Anterior cingulate cortex (tissue), 58 donors: ENCODE measurements at places on chromosomes 4 and X.

DNA sequence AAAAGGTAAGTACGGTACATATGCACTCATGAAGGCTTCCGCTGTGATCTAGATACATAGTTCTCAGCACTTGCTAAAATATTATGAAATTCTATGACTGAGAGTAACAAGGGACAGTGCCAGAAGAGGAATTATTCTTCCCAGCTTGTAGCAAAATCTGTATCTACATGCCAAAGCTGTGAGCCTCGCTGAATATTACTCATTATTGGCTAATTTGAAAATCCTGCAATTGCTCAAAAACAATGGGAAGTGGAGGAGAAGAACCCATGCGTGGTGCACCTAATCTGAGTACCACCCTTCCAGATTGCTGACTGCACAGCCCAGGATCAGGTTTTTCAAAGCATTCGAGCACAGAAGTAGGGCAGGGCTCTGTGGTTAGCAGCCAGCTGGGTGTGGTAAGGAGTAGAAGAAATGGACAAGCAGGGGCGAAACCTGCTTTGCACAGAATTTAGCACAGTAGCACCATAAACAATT lies 17.4 kb upstream of the PDCL2 start:
- DNase-seq: no peak

GRCh38 chr4:111678479-111678878 lies 466.8 kb upstream of the FAM241A start:
- no peak for DNase-seq

DNA sequence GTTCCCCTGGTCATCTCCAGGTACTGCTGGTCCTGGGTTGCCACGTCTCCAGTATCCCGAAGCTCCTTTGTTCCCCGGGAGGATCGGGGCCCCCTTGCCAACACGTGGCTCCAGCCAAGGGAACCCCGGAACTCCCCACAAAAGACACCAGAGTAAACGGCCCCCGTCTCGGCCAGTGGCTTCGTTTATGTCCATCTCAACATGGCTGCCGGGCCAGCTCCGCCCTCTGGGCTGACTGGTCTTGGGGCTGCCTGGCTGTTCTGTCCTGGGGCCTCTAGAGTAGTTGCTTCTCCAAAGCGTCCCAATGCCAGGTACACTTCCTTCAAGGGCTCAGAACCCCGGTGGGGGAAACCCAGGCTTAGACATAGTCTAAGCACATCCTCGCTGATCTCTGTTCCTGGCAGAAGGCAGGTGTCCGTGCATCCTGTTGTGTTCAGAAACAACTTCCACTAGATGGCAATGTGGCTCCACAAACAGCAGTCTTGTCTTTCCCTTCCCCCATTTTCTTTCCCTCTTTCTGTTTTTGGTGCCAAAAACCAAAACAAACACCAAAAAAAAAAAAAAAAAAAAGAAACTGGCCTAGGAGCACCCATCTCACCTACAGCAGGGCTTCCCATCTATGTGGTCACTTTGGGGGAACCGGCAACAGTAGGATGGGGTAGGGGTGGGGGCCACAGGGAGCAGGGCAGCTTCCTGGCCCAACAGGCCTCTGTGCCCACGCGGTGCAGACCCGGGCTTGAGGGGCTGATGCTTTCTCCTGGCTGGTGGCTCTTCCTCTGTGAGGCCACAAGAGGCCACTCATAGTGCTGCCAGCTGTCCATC lies 35.3 kb downstream of the NBDY start:
- no peak for DNase-seq

GRCh38 chr4:145796346-145796745 lies 116.4 kb downstream of the C4orf51 start:
- DNase-seq: no peak

DNA sequence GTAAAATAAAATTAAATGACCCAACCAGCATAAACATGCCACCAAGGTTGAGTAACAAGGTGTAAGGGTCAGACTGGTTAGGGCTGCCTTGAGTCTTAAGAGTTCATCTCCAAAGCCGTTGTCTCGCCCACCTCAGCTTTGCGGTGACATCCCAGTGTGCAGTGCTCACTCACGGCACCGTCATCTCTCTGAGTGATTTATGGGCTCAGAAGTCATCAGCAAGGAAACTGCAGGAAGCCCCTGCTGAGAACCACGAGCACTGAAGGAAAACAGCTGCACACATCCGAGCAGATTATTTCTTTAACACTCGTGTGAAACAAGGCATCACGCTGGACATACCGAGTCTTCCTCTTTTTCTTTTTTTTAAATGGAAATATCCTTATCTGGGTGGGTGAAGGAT lies 411.1 kb downstream of the TRIML1 start:
- no peak for DNase-seq

GRCh38 chrX:68419975-68420374 lies 13.3 kb downstream of the OPHN1 start:
- no peak for DNase-seq

DNA sequence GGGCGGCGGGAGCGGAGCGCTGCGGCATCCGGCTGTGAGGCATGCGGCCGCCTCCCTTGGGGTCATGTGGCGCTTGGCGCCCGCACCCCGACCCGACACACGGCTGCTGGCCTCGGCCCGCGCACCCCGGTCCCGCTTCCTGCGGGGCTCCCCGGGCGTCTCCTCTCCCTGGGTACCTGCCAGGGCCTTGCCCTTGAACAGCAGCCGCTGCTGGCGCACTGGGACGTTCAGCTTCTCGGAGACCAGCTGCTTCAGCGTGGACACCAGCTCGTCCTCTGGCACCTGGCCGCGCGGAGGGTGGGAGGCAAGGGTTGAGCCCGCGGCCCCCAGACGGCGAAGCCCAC lies 391 bp downstream of the UBL4A start:
- no peak for DNase-seq

DNA sequence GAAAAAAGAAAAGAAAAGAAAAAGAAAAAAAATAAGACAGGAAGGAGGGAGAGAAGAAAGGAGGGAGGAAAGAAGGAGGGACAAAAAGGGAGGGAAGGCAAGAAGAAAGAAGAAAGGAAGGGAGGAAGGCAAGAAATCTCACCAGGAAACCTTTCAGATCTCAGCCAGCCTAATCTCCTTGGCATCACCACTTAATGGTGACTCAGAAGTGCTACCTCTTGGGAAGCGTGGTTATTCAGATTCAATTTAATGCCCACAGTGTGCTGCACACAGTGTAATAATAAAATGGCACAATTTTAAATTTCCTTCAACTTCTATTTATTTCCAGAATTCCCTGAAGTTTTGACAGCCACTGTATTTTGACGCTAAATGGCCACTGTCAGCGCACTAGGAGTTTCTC lies 50.3 kb downstream of the DKK2 start:
- no peak for DNase-seq

DNA sequence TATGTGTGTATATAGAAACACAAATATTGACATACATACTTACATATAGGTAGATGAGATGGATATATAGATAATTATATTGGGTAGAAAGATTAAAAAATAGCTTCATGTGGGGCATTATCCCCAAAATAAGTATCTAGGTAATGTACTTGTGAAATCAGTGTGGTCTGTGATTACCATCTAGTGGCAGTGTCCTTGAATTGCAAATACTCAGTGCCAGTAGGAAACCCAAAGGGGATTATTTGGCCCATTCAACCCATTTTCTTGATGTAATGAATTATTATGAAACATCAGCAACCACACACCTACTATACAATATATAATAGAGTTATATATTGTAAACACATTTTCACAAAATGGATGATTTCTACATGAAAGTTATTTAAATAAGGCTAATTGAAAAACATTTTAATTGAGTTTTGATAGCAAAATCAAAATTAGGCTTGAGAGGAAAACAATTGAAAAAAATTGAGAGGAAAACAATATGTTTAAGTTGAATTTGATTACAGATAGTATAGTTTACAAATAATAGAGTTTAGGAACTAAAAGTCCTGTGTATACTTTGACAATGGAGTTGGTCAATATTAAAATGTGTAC lies 389.4 kb downstream of the GALNTL6 start:
- DNase-seq: no peak

DNA sequence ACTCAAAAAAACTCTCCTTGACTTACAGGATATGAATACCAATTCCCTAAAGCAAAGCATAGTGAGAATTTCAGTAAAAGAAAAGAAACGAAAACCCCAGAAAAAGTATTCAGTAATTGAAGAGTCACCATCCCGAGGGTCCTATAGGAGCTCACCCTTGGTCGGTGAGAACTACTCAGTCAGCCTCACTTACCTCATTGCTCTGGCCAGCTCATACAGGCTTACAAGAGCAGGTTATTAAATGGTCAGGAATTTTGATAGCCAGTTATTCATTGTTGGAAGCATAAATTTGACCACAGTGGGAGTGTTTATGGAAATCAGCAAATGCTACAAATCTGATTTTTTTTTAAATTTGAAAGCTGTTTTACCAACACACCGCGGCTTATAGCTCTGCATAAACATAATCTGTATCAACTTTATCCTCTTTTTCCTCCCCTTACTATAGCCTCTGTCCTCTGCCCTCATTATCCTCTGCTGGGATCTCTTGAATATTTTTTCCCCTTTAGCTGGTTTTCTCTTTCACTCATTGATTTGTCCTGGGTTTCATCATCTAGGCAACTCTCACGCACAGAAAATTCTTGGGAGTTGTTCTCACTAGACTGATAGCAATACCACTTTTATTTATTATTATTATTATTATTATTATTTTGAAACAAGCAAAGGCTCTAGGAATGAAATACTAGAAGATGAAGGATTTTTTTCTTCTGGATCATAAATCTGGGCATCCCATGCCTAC lies 11.0 kb upstream of the CXCL2 start:
- DNase-seq: no peak

GRCh38 chr4:110620691-110621327 lies 2.1 kb downstream of the PITX2 start:
- DNase-seq: no peak

DNA sequence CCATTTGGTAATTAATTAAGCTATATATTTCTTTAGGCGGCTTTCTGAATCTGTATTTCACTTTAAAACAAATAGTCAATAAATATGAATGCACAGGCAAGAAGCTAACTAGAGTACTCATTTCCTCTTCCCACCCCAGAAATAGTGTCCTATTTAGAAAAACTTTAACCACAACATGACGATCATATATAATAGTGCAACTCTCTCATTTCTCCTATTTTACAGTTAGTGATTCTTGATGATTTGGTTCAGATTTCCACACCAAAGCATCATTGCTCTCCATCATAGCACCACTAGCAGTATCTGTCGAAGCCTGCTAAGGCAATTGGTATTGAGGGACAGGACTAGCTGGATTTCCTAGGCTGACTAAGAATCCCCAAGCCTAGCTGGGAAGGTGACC lies 184.0 kb upstream of the GALNTL6 start:
- no peak for DNase-seq

DNA sequence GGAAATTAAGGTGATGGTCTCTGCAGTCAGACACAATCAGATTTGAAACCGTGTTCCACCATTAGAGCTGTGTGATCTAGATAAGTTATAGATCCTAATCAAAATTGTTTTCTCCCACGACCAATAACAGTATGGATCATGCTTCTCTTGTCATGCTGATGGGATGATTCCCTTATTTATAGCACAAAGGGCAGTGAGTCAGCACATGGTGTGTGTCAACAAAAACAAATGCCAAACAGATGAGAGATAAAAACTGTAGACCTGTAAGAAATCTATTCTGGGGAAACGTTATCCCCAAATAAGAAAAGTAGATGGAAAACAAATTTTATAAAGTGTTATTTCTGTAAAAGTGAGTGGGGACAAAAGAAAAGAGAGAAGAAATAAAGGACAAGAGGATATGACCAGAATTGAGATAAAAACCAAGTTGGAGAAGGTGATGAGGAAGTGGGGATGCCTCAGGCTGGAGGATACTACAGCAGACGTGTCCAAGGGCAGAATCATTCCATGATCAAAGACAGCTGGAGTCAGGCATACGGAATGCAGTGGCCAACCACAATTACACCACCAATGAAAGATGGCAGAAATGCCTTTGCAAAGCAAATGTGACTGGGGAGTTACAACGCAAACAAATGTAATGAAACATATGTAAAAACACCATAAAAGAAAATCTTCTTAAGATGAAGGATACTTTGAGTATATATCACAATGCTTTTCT lies 377.8 kb upstream of the PRKX start:
- no peak for DNase-seq

GRCh38 chr4:27514711-27515110 lies 654.1 kb downstream of the STIM2 start:
- no peak for DNase-seq

- DNase-seq: no peak
Measured at GRCh38 chrX:112835019-112835418, 5.6 kb downstream of the AMOT start.

- DNase-seq: no peak
Measured at GRCh38 chrX:153903238-153903980, 1.1 kb upstream of the AVPR2 start.
